Natural killer cell treated with Interleukin-12 subunit alpha and Interleukin-12 subunit beta and Interleukin-15 and Interleukin-18, amount 100 ng/mL, for 72 hours (primary cell): ENCODE measurements at places on chromosomes 7 and 10.

DNA sequence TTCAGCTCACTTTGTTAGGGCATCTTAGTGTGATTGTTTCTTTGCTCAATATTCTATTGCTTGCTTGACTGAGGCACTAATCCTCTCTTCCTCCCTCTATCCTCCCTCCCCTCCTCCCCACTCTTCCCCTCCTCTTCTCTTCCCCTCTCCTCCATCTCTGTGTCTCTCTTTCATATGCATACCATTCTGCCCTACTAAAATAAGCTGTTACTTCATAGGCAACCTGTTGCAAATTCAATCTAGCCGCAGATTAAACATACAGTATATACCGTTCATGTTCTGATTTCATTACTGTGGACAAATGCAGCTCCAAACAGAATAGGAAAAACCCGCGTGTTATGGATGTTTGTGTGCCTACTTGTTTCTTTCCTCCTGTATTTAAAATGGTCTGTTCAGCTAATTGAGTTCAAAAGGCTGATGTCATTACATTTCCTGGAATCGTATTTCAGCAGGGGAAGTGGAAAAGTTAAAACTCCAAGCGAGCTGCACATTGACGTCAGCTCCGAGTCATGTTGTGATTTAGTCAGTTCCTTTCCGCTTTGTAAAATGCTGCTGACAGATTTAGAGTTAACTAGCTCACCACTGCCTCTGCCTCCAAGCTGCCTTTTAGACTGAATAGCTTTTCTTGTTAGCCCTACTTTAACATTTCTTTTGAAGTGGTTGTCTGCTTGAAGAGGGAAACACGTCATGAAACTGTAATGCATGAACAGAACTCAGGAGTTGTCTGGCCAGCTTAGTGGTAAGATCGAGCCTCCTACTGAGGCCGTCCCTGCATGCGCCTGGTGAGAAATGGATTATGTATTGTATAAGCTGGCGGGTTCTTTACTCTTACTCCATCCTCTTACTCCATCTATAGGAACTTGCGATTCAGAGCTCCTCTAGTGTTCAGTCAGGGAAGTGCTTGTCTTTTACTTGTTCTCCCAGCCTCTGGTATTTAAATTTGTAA lies 69.0 kb downstream of the CREM start:
- peak; percentile 84 for DNase-seq
- peaks cover 10% of the 10 kb centered on the region for H3K36me3 ChIP-seq
- H3K27ac ChIP-seq, result peak overlapping the region; percentile 98

DNA sequence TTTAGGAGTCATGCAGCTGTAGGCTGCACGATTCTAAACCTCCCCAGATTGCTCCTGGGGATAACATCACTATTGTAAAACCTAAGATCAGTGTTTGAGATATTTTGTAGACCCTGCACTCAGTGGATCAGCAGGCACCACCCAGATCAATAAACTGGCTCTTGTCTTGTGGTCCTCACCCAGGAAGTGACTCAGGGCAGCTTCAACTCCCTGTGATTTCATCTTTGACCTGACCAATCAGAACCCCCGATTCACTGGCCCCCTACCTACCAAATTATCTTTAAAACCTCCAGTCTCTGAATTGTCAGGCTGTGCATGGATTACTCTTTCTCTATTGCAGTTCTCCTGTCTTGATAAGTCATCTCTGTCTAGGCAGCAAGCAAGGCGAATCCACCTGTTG lies 25.7 kb downstream of the ARL5B start:
- no peak overlapping the region for H3K4me3 ChIP-seq
- DNase-seq, result no peak
- no peak overlapping the region for H3K27ac ChIP-seq
- H3K36me3 ChIP-seq, result no peaks in the 10 kb centered on the region
- no peaks in the 10 kb centered on the region for H3K4me1 ChIP-seq

- no peak for DNase-seq
- peaks cover 6% of the 10 kb centered on the region for H3K36me3 ChIP-seq
- peak overlapping the region; percentile 97 for H3K4me3 ChIP-seq
- peaks cover 7% of the 10 kb centered on the region for H3K4me1 ChIP-seq
- H3K27ac ChIP-seq, result no peak overlapping the region
- H3K27me3 ChIP-seq, result peaks cover 33% of the 10 kb centered on the region
Observed at GRCh38 chr10:91886954-91887271, 22.4 kb downstream of the FGFBP3 start.

- H3K27ac ChIP-seq, result no peak overlapping the region
- H3K36me3 ChIP-seq, result no peaks in the 10 kb centered on the region
- H3K4me1 ChIP-seq, result no peaks in the 10 kb centered on the region
Observed at GRCh38 chr10:60508831-60509230, 119.2 kb upstream of the ANK3 start.

- no peaks in the 10 kb centered on the region for H3K36me3 ChIP-seq
- H3K4me1 ChIP-seq, result peaks cover 31% of the 10 kb centered on the region
- H3K4me3 ChIP-seq, result no peak overlapping the region
- peak; percentile 61 for DNase-seq
- H3K27me3 ChIP-seq, result peaks cover 16% of the 10 kb centered on the region
- H3K27ac ChIP-seq, result peak overlapping the region; percentile 3
Observed at GRCh38 chr10:89367529-89367928, 10.3 kb upstream of the IFIT1B start.

- no peak for DNase-seq
- no peak overlapping the region for H3K27ac ChIP-seq
- H3K36me3 ChIP-seq, result no peaks in the 10 kb centered on the region
- H3K4me1 ChIP-seq, result no peaks in the 10 kb centered on the region
Observed at GRCh38 chr10:51020200-51020599, 54.1 kb upstream of the PRKG1 start.

GRCh38 chr7:4681218-4681851 lies 760 bp upstream of the FOXK1 start:
- H3K4me1 ChIP-seq, result peaks cover 14% of the 10 kb centered on the region
- DNase-seq, result no peak
- H3K27me3 ChIP-seq, result no peaks in the 10 kb centered on the region
- H3K27ac ChIP-seq, result peak overlapping the region; percentile 87

- H3K27ac ChIP-seq, result no peak overlapping the region
- H3K4me1 ChIP-seq, result no peaks in the 10 kb centered on the region
- no peak for DNase-seq
- peaks cover 12% of the 10 kb centered on the region for H3K27me3 ChIP-seq
- no peaks in the 10 kb centered on the region for H3K36me3 ChIP-seq
- no peak overlapping the region for H3K4me3 ChIP-seq
Observed at GRCh38 chr10:114703377-114704107, 45.5 kb upstream of the ABLIM1 start.

- DNase-seq, result no peak
- peaks cover 4% of the 10 kb centered on the region for H3K4me1 ChIP-seq
- H3K4me3 ChIP-seq, result no peak overlapping the region
- H3K27me3 ChIP-seq, result peaks cover 17% of the 10 kb centered on the region
- no peaks in the 10 kb centered on the region for H3K36me3 ChIP-seq
- no peak overlapping the region for H3K27ac ChIP-seq
Observed at GRCh38 chr10:18400201-18400905, 251.0 kb downstream of the NSUN6 start.

- no peak for DNase-seq
- H3K36me3 ChIP-seq, result no peaks in the 10 kb centered on the region
- no peak overlapping the region for H3K4me3 ChIP-seq
- no peaks in the 10 kb centered on the region for H3K27me3 ChIP-seq
Observed at GRCh38 chr7:117750612-117751563, 122.4 kb downstream of the CTTNBP2 start.

- peaks cover 38% of the 10 kb centered on the region for H3K4me1 ChIP-seq
- H3K27ac ChIP-seq, result peak overlapping the region; percentile 36
- H3K4me3 ChIP-seq, result peak overlapping the region; percentile 84
- H3K27me3 ChIP-seq, result peaks cover 24% of the 10 kb centered on the region
- peaks cover 14% of the 10 kb centered on the region for H3K36me3 ChIP-seq
- DNase-seq, result no peak
Observed at GRCh38 chr7:100891568-100892247, 2.2 kb upstream of the UFSP1 start.

- no peaks in the 10 kb centered on the region for H3K4me1 ChIP-seq
- H3K36me3 ChIP-seq, result no peaks in the 10 kb centered on the region
- H3K4me3 ChIP-seq, result no peak overlapping the region
- H3K27me3 ChIP-seq, result peaks cover 26% of the 10 kb centered on the region
- no peak for DNase-seq
Observed at GRCh38 chr10:3180355-3181025, 7.9 kb upstream of the PITRM1 start.

- no peaks in the 10 kb centered on the region for H3K36me3 ChIP-seq
Observed at GRCh38 chr10:25047088-25047487, 30.7 kb downstream of the THNSL1 start.

DNA sequence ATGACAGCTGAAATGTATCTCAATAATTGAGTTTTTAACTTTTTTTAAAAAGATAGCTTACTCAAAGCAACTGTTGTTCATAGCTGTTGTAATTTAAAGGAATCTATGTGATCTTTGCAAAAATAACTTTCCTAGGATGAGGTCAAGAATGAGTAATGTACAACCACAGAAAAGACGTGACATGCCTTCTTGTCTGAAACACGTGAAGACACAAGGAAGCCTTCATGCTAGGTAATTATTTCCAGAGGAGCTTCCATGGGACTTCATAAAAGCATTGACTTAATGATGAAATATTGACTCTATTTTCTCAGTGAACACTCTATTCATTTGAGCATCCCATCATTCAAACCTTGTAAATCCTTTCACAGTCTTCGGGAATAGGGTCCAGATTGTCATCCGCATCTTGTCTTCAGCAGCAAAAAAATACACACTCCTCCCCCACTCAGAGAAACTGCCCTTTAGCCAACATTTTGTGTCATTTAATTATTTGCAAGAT lies 528.0 kb downstream of the NRG3 start:
- no peak overlapping the region for H3K4me3 ChIP-seq
- no peak for DNase-seq
- no peaks in the 10 kb centered on the region for H3K27me3 ChIP-seq
- no peaks in the 10 kb centered on the region for H3K4me1 ChIP-seq
- H3K36me3 ChIP-seq, result no peaks in the 10 kb centered on the region
- H3K27ac ChIP-seq, result no peak overlapping the region
